ENCODE measurements at places on chromosomes 5 and 9.

GRCh38 chr5:61974680-61975079 lies 331.3 kb upstream of the KIF2A start:
- DNase-seq, result no peak

- DNase-seq, result peak; percentile 41
Measured at GRCh38 chr5:149857499-149857898, 87.1 kb downstream of the PDE6A start.

DNA sequence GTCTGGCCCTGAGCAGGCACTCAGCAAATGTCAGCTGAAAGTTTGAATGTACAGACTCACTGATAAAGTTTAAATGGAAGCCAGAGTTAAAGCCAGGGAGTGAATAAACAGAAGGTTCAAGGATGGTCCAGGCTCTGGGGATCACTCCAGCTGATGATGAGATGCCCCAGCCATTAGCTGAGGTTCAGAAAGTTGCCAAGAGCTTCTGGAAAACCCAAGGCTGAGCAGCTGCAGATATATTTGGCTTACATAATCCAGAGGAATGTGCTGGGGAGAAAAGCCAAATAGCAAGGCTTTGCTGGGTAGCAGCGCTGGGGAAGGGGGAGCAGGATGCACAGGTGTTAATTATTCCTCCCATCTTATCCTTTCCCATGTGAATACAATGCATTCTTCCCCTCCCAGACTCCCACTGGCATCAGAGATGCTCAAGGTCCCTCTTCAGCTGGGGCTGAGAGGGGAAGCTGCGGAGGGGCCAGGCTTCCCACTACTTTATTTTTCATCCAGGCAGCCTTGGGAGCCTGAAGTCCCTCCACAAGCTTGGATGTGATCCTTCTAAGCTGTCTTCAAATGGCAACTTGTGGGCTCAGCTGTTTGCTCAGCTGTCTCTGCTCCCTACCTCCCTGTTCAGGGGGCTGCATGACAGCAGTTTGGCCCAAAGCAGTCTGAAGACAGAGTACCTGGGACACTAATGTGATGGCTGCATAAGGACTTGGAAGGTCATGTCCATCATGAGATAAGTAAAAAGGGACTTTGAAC lies 341.2 kb downstream of the TRIM32 start:
- DNase-seq, result no peak

DNA sequence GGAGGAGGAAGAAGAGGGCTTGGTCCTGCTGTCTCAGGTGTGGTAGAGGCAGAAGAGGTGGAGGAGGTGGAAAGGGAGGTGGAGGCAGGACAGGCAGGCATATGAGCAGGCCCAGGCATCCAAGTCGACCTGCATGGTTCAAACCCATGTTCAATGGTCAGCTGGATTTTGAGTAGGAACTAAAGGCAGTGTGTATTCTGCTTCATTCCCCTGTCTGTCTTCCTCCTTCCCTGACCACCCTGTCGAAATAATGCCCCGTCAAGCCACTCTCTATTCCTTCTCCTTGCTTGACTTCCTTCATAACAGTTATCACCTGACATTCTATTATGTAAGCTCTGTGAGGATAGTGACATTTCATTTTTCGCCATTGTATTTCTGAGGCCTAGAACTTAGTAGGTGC lies 34.8 kb downstream of the ATP6V0E1 start:
- DNase-seq, result no peak

DNA sequence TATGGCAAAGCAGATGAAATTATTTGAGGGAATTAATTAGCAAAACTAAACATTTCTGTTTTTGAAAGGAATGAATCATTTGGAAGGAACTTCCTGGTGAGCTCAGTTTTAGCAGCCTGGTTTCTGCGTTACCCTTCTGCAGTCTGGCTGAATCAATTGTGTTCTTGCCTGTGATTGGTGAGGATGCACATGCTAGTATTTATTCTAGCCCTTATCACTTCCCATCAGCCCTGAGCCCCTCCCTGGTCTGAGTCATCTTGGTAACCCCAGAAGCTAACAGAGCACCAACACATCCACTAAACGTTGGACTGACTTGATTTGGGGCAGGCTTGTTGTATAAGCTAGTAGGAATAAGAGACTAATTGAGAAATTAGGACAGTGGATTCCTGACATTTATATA lies 6.6 kb downstream of the TJP2 start:
- DNase-seq, result peak; percentile 63

DNA sequence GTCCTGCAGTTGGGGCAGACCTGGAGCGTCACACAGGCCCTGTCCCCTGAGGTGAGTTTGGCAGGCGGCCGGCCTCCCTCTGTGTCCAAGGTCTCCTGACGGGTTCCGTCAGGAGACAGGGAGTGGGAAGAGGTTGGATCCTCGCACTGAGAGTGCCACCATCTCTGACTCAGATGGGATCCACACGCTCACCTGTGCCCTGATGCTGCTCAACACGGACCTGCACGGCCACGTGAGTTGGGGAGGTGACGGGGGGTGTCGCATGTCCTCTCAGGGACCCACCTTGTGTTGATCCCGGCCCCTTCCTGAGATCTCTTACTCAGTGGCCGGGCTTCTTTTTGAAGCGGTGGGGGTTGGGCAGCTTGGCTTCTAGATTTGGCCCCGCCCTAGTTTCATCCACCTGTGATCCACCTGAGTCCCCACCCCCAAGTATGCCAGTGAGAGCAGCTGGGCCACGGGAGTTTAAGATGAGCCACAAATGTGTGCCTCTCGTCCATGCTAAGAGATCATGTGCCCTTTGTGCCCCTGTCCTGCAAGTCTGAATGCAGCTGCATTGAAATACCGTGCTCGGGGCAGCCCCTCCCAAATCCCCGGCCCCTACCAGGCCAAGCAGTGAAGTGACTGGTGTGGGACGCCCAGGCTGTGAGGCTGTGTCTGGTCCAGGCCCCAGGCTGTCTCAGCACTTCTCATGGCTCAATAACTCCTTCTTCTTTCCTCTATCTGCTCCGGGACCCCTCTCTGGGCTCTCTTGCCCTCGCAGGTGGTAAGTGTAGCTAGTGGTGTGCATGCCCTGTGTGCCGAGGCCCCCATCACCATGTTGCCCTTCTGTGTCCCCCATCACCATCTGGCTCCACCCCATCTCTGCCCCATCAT lies 27.2 kb downstream of the PSD2 start:
- no peak for DNase-seq

Data from GF-D8 (cell line).